ENCODE measurements at places on chromosomes 7 and 10.

DNA sequence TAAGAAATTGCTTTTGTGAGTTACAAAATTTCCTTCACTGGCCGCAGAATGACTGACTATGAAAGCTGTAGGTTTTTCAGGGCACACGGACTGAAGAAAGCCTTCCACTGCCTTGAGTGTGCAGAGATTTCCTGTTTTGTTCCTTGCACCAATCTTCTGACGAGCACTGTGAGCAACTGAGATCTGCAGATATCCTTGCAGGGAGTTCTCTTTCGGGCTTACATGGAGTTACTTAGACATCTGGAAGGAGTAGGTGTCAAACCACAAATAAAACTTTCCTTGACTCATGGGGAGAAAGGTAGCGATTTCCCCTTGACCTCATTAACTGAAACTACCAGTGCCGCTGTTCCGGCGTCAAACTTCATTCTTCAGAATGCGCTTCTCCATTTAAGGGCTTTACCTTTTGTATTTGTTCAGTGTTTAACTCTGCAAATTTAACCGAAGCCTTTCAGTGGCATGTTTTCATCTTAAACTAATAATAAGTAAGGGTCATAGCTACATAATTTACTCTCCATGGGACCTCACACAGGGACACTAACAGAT, 1175.3 kb downstream of the GATA3 start:
- DNase-seq = no peak

DNA sequence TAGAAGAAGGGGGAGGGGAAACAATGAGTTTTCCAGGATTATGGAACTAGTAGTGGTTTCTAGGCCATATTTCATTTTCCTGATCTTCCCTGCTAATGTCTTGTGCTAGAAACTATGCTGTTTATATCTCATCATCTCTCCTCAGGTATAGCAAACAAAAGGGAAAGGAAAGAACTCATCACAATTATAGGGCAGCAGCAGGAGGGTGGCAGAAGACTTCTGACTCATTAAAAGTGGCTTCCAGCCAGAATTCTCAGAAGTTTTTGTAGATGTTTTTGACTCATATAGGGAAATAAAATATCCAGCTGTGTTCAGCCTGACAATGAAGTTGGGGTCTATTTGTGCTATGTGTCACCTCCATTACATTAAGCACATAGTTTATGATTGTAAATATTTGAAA, 6.5 kb downstream of the AHR start:
- no peak for DNase-seq

DNA sequence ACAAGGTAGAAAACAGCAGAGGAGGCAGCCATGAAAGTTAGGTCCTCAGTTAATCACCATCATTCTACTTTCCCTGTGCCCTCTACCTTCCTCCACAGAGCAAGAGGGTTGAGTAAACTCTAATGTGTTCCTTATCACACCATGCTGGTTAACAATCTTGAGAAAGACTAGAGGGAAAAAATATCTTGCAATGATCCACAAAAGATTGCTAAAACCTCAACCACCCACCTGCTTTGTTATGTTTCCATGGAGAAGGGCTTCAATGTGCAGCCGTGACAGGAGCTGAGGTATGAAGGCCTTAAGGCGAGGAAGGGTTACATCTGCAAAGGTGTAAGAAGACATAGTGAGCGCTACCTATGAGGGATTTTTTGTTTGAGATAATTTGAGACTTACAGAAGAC, 103.9 kb downstream of the IDE start:
- no peak for DNase-seq

GRCh38 chr10:85764108-85764507, 602.5 kb downstream of the GRID1 start:
- DNase-seq = no peak

GRCh38 chr7:115734641-115735040, 295.9 kb downstream of the TFEC start:
- no peak for DNase-seq

- DNase-seq = no peak
Measured at GRCh38 chr7:94655126-94655847, 646 bp downstream of the SGCE start.

DNA sequence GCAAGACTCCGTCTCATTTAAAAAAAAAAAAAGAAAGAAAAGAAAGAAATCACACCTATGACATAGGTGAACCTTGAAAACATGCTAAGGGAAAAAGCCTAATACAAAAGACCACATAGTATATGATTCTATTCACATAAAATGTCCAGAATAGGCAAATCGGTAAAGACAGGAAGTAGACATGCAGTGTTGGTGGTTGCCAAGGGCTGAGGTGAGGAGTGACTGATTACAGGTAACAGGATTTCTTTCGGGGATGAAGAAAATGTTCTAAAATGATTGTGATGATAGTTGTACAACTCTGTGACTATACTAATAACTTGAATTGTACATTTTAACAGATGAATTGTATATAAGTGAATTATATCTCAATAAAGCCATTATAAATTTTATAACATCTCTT, 3.3 kb downstream of the XPNPEP1 start:
- no peak for DNase-seq

GRCh38 chr10:95196046-95196445, 2.0 kb downstream of the ACSM6 start:
- DNase-seq = no peak

Measured in stimulated activated CD8-positive, alpha-beta memory T cell treated with anti-CD3 and anti-CD28 coated beads, Interleukin-7, amount 100 ng/mL, for 1 hour (primary cell).